Right cardiac atrium (tissue), 5 donors: ENCODE measurements at places on chromosomes 11 and 22. TPM values are rescaled to one million over a fixed set of nuclear protein-coding genes. Genes with fewer than 3 reads are reported as not detected.
A peak's percentile ranks its signal among the peaks of the same experiment; 100 is the strongest.

- DNase-seq: peak; percentile 98
Observed at GRCh38 chr11:10735481-10736475, 15.3 kb upstream of the CTR9 start.

DNA sequence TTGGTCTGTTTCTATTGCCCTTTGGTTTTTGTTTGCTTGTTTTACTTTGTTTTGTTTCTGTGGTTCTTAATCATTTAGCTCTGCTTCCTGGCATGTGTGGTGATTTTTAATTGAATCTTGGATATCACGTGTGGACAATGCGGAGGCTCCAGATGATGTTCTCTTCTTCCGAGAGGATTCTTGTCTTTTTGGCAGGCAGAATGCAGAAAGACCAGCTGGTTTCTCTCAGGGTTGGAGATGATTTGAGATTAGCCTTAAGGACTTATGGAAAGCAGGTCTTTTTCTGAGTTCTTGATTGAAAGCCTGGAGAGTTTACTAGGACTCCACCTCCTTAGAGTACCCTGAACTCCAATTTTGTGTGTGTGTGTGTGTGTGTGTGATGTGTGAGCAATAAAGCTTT, 21.0 kb upstream of the ANO1 start:
- DNase-seq: no peak

DNA sequence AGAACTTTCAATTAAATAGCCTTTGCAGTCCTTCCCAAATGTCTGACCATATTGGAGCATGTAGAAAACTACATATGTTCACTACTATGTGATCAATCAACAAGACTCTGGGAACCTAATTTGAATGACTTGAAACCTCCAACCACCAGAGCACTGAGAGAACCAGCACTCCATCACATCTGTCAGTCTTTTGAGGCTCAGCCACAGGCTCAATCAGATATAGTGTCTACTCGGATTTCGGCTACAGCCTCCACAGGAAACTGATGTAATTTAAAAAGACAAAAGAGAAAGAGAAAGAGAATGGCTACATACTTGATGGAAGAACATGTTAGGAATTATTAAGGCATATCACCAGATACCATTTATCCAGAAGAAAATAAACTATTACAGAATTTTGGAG, 859.0 kb downstream of the FAM181B start:
- no peak for DNase-seq

Gene GLYAT
- total RNA-seq: not detected

DNA sequence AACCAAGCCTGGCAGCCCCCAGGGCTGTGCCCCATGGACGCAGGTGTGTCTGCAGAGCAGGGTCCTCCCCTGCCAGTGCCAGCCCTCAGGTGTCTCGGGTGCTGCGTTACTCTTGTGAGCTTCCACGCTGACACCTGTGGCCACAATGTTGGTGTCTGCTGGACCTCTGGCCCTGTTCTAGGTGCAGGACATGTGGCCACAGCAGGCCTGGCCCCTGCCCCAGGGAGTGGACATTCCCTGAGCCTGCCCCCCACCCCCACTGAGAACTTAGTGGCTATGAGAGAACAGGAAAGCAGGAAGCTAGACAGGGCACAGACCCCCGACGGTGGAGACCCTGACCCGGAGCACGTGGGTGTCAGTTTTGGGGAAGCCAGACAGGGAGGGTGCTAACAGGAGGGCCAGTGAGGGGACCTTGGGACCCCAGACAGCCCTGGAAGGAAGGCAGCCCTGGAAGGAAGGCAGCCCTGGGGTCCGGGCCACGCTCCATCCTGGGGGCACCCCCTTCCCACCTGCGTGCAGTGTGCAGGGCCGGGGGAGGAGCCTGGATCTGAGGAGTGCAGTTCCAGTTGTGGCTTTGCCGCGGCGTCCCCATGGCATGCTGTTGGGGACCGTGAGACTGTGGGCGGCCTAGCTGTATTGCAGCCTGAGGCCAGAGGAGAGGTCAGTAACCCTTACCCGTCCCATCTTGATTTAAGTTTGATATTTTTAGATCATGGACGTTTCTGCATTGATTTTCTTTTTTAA, 43.9 kb upstream of the PPARA start:
- no peak for DNase-seq

DNA sequence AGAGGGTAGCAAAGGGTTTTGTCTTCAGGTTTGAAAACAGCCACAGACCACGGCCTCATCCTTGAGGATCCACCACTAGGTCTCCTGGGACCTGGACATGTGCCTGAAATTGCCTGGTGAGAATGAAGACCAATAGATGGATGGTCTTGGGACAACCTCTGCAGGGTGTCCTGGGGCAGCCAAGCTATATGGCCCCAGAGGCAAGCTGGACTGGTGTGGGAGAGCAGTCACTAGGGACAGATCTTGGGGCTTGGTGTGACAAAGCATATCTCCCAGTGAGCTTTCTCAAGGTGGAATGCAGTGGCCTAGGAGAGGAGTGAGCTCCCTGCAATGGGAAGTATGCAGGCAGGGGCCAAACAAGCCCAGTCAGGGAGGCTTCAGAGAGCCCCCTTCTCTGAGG, 13.6 kb downstream of the P2RY6 start:
- no peak for DNase-seq

GRCh38 chr11:12534549-12534948, 139.7 kb upstream of the TEAD1 start:
- no peak for DNase-seq

DNA sequence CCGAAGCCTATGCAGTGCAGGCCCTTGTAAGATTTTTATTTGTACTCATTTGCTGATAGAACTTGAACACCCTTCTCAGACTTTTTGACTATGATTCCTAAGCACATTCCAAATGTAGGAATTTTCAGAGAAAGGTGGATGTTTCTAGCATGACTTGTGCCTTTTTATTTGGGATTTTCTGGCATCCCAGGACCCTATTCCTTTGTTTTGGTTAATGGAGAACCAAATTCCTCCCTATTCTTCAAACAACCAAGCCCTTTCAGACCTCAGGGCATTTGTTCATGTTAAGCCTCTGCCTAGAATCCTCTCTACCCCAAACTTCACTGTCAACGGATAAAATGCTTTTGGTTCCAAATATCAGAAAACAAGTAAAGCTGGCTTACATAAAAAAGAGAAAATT, 371.1 kb downstream of the DDX10 start:
- no peak for DNase-seq

GRCh38 chr22:49536571-49537131, 291.0 kb downstream of the BRD1 start:
- DNase-seq: no peak

Gene CNGA4
- not detected for total RNA-seq
